Effector memory CD4-positive, alpha-beta T cell (primary cell): ENCODE measurements at places on chromosomes 2 and 18.

DNA sequence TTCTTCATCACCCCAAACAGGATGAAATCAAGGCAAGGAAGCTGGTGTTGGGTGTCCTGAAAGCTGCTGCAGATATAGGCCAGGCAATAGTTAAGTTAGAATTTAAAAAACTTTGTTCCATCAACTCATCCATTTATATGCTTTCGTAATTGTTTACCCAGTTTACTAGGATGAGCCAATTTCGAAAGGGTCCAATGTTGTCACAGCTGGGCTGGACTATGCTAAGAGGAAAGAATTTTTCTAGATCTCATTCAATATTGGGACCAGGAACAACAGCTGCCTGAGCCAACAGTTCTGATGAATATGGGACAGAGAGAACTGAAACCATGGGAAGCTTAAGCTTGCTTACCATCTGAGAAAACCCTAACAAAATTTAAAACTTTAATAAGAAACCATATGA, 21.6 kb upstream of the SP3 start:
- DNase-seq: no peak
- no peaks in the 10 kb centered on the region for H3K27me3 ChIP-seq
- no peak overlapping the region for H3K4me3 ChIP-seq
- no peaks in the 10 kb centered on the region for H3K4me1 ChIP-seq

GRCh38 chr2:128949360-128949759, 630.7 kb upstream of the HS6ST1 start:
- no peaks in the 10 kb centered on the region for H3K4me1 ChIP-seq
- no peak overlapping the region for H3K4me3 ChIP-seq
- H3K27ac ChIP-seq: no peak overlapping the region
- no peak for DNase-seq
- no peaks in the 10 kb centered on the region for H3K36me3 ChIP-seq
- no peaks in the 10 kb centered on the region for H3K27me3 ChIP-seq

- no peaks in the 10 kb centered on the region for H3K27me3 ChIP-seq
- H3K36me3 ChIP-seq: no peaks in the 10 kb centered on the region
- no peaks in the 10 kb centered on the region for H3K4me1 ChIP-seq
- no peak overlapping the region for H3K4me3 ChIP-seq
These were observed 28.1 kb downstream of the FAP start for GRCh38 chr2:162215162-162215561.

DNA sequence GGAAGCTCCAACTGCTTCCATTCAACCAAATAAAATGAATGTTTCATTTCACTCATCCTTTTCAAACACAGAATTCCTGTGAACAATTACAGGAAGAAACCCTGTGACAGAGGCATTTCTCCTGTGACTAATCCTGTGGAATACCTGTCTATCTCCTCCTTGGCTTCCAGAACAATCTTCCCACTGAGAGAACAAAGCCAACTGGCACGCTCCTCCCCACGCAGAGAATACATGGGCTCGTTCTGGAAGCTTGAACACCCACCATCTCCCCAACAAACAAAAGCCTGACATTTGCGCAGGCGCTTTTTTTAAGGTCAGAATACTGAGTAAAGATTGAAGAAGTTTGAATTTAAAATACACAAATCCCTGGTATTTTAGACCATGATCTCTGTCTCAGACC, 104.7 kb upstream of the SLC66A3 start:
- no peaks in the 10 kb centered on the region for H3K4me1 ChIP-seq
- DNase-seq: no peak
- H3K27ac ChIP-seq: no peak overlapping the region

- no peak for DNase-seq
- H3K27ac ChIP-seq: no peak overlapping the region
- no peaks in the 10 kb centered on the region for H3K4me1 ChIP-seq
- no peak overlapping the region for H3K4me3 ChIP-seq
- no peaks in the 10 kb centered on the region for H3K27me3 ChIP-seq
- no peaks in the 10 kb centered on the region for H3K36me3 ChIP-seq
These were observed 83.8 kb downstream of the NEB start for GRCh38 chr2:151650456-151650855.

- H3K4me1 ChIP-seq: no peaks in the 10 kb centered on the region
- no peak for DNase-seq
- H3K4me3 ChIP-seq: no peak overlapping the region
- H3K27me3 ChIP-seq: no peaks in the 10 kb centered on the region
These were observed 311.1 kb upstream of the RAB12 start for GRCh38 chr18:8298186-8298585.

DNA sequence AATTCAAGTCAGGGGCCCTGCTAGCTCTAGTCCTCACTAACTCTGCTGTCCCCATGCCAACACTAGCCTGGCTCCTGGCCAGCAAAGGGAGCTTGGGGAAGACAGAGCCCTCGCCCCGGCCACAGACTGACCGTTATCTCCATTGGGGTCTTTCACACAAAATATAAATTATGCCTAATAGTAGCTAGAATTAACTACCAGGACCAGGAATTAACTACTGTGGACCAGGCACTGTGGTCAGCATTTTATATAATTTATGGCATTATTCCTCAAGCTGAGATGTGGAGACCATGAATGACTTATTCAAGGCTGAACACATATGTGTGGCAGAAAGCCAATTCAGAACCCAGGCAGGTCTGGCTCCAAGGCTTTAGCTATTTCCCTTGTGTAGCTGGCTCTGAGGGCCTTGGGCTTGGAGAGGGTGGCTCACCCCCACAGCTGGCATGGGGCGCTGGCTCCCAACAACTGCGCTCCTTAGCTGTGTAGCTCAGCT, 49.2 kb downstream of the CELF4 start:
- no peak for DNase-seq
- no peaks in the 10 kb centered on the region for H3K36me3 ChIP-seq
- no peak overlapping the region for H3K4me3 ChIP-seq

GRCh38 chr18:7456376-7456775, 110.7 kb upstream of the PTPRM start:
- no peak overlapping the region for H3K27ac ChIP-seq
- no peak overlapping the region for H3K4me3 ChIP-seq
- H3K27me3 ChIP-seq: no peaks in the 10 kb centered on the region
- no peaks in the 10 kb centered on the region for H3K4me1 ChIP-seq
- H3K36me3 ChIP-seq: no peaks in the 10 kb centered on the region
- DNase-seq: no peak

- no peak for DNase-seq
- H3K36me3 ChIP-seq: no peaks in the 10 kb centered on the region
- H3K27me3 ChIP-seq: no peaks in the 10 kb centered on the region
- no peaks in the 10 kb centered on the region for H3K4me1 ChIP-seq
- no peak overlapping the region for H3K4me3 ChIP-seq
- no peak overlapping the region for H3K27ac ChIP-seq
These were observed 157.3 kb upstream of the CHAC2 start for GRCh38 chr2:53610260-53610659.

DNA sequence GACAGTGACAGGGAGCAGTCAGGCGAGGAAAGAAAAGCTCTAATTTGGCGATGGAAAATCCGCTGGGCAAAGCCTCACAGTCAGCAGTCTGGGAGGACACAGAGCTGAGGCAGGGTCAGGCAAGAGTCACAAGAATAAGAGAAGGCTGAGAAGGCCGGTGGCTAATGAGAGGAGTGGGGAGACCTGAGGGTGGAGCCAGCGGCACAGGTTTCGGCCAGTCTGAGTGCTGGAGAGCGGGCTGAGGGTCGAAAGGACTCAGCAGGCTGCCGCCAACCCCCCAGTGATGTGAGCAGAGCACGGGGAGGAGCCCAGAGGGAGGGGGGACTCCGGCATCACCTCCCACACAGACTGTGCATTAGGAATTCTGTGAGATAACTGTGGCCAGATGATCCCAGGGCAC, 500.6 kb upstream of the MYT1L start:
- no peaks in the 10 kb centered on the region for H3K4me1 ChIP-seq
- no peak overlapping the region for H3K27ac ChIP-seq
- no peaks in the 10 kb centered on the region for H3K36me3 ChIP-seq
- DNase-seq: no peak

- H3K27ac ChIP-seq: no peak overlapping the region
- no peak overlapping the region for H3K4me3 ChIP-seq
- H3K4me1 ChIP-seq: no peaks in the 10 kb centered on the region
- no peak for DNase-seq
These were observed 112.8 kb upstream of the MAP3K20 start for GRCh38 chr2:172962824-172963223.

DNA sequence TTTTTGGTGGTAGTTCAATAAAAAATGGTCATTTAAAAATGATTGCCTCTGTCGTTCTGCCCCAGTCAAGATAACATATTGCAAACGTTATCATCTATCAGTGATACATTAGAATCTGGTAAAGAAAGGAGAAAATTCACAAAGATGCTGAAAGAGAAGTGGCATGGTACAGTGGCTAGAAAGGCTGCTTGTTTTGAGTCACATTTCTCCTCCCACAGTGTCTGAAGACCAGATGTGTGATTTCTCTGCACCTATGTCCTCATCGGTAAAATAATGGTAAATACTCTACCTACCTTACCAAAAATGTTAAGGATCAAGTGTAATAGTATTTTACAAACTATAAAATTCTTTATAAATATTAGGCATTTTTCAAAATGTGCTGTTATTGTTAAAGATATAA, 76.1 kb upstream of the NOSTRIN start:
- H3K4me3 ChIP-seq: no peak overlapping the region
- no peaks in the 10 kb centered on the region for H3K4me1 ChIP-seq
- no peak overlapping the region for H3K27ac ChIP-seq
- H3K36me3 ChIP-seq: no peaks in the 10 kb centered on the region
- DNase-seq: no peak

GRCh38 chr18:41923446-41923845, 31.6 kb upstream of the PIK3C3 start:
- no peak overlapping the region for H3K27ac ChIP-seq
- H3K4me3 ChIP-seq: no peak overlapping the region
- H3K4me1 ChIP-seq: no peaks in the 10 kb centered on the region

DNA sequence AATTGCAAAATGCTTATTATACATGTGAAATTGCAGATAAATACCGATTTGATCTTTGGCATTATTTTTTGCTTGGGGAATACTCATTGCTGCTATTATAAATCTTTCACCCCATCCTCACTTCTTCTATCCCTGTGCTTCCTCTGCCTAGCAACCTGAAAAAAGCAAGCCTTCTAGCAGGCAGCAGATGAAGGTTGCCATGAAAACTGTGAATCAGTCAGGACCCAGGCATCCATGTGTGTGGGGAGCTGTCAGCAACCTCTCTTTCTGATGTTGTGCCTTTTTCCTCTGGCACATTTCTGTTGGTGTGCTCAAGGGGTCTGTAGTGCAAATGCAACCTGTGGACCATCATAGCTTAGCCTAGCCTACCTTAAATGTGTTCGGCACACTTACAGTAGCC, 364.2 kb downstream of the LRRTM1 start:
- no peak overlapping the region for H3K4me3 ChIP-seq
- H3K36me3 ChIP-seq: no peaks in the 10 kb centered on the region
- no peaks in the 10 kb centered on the region for H3K4me1 ChIP-seq
- no peak for DNase-seq
- no peaks in the 10 kb centered on the region for H3K27me3 ChIP-seq

- DNase-seq: no peak
- no peaks in the 10 kb centered on the region for H3K4me1 ChIP-seq
- no peaks in the 10 kb centered on the region for H3K36me3 ChIP-seq
- no peaks in the 10 kb centered on the region for H3K27me3 ChIP-seq
- H3K4me3 ChIP-seq: no peak overlapping the region
These were observed 97.6 kb downstream of the MYCN start for GRCh38 chr2:16037808-16038457.

DNA sequence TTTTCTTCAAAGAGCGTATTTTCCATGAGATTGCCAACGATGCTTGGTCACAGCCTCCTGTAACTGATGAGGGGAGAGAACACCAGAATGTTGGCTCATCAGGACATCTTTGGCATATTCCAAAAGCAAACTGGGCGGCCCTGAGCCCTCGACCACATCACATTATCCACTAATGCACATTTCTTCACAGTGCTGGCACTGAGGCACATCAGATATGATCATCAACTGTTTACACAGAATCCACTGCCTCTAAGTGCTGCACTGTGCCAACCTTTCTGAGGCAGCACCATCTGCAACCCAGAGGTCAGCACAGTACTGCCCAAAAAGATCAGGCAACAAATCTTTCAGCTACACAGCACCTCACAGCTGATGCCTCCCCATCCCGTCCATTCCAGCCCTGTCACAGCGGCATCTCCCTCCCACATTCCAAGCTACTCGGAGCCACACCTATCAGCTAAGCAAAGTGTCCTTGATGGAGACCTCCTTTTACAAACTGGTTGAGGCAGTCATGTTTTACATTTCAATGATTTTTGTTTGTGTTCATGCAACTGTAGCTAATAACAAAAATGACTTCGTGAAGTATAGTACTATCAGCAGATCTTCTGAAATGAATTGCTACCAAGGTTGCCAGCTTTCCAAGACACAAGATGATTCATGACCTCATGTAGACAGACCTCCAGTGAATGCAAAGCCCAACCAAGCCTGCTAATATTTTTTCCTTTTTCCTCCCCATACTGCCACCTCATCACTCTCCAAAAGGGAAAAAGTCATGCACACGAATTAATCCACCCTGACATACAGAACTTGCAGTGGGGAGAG, 32.3 kb downstream of the MYO5B start:
- H3K27me3 ChIP-seq: no peaks in the 10 kb centered on the region
- DNase-seq: no peak
- no peak overlapping the region for H3K4me3 ChIP-seq
- no peak overlapping the region for H3K27ac ChIP-seq

- H3K4me3 ChIP-seq: no peak overlapping the region
- no peaks in the 10 kb centered on the region for H3K36me3 ChIP-seq
- H3K27me3 ChIP-seq: no peaks in the 10 kb centered on the region
- no peaks in the 10 kb centered on the region for H3K4me1 ChIP-seq
These were observed 55.6 kb downstream of the MTX2 start for GRCh38 chr2:176324862-176325261.

GRCh38 chr2:28956415-28956826, 24.7 kb upstream of the TOGARAM2 start:
- H3K27me3 ChIP-seq: no peaks in the 10 kb centered on the region
- H3K36me3 ChIP-seq: no peaks in the 10 kb centered on the region
- H3K27ac ChIP-seq: no peak overlapping the region
- peaks cover 4% of the 10 kb centered on the region for H3K4me1 ChIP-seq
- DNase-seq: peak; percentile 43
- peak overlapping the region; percentile 1 for H3K4me3 ChIP-seq

- H3K27ac ChIP-seq: no peak overlapping the region
- H3K4me1 ChIP-seq: no peaks in the 10 kb centered on the region
- no peak for DNase-seq
- no peaks in the 10 kb centered on the region for H3K36me3 ChIP-seq
- no peak overlapping the region for H3K4me3 ChIP-seq
These were observed 100.1 kb upstream of the ARHGAP15 start for GRCh38 chr2:143029141-143029540.

DNA sequence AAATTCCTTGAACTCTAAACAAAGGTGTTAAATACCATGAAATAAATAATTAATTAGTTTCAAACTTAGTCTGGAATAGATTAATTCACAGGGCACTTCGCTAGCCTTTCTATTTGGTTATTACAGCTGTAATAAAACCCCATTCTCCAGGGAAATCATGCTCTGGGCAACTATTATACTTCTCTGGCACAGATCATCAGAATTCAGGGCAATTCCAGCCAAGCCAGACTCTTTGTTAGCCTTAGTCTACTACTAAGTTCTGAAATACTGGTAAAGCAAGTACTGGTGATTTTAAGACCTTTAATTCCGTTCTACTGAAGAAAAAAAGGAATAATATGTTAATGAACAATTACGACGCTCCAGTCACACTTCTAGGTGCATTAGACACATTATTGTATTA, 123.4 kb upstream of the PDE1A start:
- DNase-seq: no peak
- no peaks in the 10 kb centered on the region for H3K27me3 ChIP-seq
- no peaks in the 10 kb centered on the region for H3K4me1 ChIP-seq
- no peak overlapping the region for H3K27ac ChIP-seq
